ENCODE measurements at places on chromosomes 6 and 20. TPM values are rescaled to one million over a fixed set of nuclear protein-coding genes. Genes with fewer than 3 reads are reported as not detected.
A peak's percentile ranks its signal among the peaks of the same experiment; 100 is the strongest.

PLN gene
- total RNA-seq = 145 TPM

ERVFRD-1 gene
- 0.57 TPM for total RNA-seq

ARMC12 gene
- 0.55 TPM for total RNA-seq

TENT5A gene
- total RNA-seq = 30.4 TPM

VAPB gene
- total RNA-seq = 74.6 TPM

SLPI gene
- 132 TPM for total RNA-seq

FAM83D gene
- 3.4 TPM for total RNA-seq

RIMS1 gene
- not detected for total RNA-seq

NOTCH4 gene
- 4.0 TPM for total RNA-seq

STMND1 gene
- total RNA-seq = 0.47 TPM

- no peak for DNase-seq
These were observed 18.9 kb downstream of the MANBAL start for GRCh38 chr20:37308086-37309050.

DNA sequence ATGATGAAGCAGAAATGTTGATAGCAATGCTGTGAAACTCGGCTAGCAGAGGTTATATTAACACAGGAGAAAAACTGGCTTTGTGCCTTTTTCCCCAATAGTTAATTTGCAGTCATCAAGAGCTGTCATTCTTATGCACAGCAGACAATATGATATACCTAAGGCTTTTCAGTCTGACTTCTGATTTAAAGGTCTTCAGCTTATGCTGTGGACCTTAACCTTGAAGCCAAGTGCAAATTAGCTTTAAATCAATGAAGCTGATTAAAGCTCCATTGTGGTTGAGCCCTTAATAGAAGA, 171.6 kb upstream of the ID4 start:
- DNase-seq = no peak

DNA sequence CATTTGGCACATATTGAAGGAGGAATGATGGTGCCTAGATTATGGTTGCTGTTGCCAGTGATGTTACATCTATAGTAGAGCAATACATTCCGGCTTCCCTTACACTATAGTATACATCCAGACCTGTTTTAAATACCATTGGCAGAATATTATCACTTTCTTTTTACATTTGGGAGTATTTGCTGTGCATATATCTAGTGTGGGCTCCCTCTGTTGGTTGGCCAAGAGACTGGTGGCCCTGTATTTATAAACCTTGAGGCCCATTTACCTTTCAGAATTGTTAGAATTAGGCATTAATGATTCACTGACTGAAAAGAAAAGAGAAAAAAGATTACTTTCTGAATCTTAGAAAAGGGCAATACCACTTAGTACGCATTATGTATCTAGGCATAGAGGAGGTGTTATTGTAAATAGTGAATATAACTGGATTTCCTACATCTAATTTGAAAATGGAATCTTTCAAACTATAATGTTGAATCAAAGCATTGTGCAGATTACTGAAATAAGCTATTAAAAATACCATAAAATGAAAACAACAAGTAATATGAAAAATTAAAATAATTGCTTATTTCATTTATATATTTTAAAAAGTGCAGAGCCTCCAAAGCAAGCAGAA, 628.8 kb upstream of the MAN1A1 start:
- DNase-seq = peak; percentile 50

DNA sequence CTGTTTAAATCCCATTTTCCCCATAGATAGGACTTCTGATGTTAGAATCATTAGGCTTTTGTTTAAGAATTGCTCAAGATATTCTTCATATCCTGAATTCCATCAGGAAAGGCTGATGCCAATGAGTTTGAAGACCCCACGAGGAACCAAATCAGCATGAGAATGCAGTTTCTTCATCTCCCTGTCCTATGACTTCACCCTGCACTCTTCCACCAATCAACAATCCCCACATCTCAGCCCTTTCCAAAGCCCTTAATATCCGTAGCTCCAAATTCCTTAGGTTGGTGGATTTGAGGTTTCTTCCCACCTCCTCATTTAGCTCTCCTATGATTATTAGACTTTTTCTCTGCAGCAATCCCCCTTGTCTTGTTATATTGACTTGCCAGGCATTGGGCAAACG, 88.3 kb upstream of the PRND start:
- no peak for DNase-seq

- no peak for DNase-seq
These were observed 75.1 kb downstream of the EDN3 start for GRCh38 chr20:59375541-59375940.

- no peak for DNase-seq
These were observed 107.3 kb upstream of the OLIG3 start for GRCh38 chr6:137601471-137601870.

DNA sequence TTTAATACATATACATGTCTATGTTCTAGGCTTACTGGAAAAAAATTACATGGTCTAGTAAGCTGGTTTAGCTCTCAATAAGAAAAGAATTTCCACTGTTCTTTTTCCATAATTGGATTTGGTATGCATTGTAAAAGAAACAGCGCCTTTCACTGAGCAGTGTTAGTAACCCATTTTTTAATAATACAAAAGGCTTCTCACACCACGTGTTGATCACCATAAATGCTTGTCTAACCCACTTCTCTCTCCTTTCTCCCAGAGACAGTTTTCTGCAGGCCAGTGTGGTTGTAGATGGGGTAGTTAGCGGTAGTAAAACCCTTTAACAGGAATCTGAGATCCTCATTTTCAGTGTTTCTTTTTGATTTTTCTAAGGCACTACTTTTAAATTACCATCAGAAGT, 348.7 kb upstream of the MANEA start:
- no peak for DNase-seq

- peak; percentile 92 for DNase-seq
These were observed at the start of gene PERP for GRCh38 chr6:138107078-138107751. PERP (minus strand) TSS chr6:138107419; CDS start chr6:138107340, 79 bp downstream.

- DNase-seq = no peak
These were observed 40.4 kb downstream of the IRF4 start for GRCh38 chr6:431986-432385.

- peak; percentile 67 for DNase-seq
These were observed 54.8 kb downstream of the DACT2 start for GRCh38 chr6:168264593-168265335.

- DNase-seq = no peak
These were observed 12.0 kb downstream of the RTN4IP1 start for GRCh38 chr6:106617302-106617701.

GRCh38 chr6:75563032-75563431, 38.6 kb upstream of the SENP6 start:
- no peak for DNase-seq

DNA sequence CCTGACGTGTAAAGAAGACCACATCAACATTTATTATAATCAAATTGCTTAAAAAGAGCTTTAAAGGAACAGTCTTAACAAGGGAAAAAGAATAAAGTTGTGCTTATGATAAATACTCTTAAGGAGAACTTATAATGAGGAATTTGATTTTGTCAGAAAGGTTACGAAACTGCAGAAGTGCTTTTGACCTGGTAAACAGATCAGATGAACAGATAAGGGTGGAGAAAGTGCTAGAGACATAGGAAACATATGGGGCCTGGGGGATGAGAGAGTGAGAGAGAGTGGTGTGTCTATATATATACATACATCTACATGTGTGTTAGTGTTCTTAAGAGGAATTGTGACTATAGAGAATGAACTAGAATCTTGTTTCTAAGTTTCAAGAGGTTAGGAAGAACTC, 186.2 kb upstream of the GJE1 start:
- DNase-seq = no peak

GRCh38 chr20:63014710-63015109, 7.9 kb upstream of the BHLHE23 start:
- DNase-seq = no peak

DNA sequence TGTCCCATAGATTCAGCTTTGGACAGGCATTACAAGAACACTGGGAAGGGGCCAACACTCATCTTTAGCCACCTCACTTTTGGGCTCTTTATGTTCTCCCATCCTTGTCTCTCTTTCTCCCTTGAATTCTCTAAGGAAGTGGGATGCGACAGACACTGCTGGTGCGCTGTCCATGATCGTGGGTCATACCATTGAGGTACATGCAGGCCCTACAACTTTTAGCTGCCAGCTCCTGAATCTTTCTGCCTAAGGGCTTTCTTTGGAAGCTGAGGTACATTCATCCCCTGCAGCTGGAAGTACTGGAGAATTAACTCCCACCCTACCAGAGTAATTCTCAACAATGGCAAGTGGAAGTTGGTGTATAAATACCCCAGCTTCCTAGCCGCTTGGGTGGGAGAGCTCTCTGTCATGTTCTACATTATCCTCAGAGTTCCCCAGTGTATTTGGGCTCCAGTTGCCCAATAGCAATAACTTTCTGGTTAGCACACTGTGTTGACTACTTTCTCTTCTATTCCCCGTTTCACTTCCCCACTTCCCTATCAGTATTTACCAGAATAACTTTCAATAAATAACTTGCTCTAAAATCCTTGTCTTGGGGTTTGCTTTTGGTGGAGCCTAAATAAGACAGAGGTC, 309.4 kb upstream of the RNF24 start:
- DNase-seq = no peak

DNA sequence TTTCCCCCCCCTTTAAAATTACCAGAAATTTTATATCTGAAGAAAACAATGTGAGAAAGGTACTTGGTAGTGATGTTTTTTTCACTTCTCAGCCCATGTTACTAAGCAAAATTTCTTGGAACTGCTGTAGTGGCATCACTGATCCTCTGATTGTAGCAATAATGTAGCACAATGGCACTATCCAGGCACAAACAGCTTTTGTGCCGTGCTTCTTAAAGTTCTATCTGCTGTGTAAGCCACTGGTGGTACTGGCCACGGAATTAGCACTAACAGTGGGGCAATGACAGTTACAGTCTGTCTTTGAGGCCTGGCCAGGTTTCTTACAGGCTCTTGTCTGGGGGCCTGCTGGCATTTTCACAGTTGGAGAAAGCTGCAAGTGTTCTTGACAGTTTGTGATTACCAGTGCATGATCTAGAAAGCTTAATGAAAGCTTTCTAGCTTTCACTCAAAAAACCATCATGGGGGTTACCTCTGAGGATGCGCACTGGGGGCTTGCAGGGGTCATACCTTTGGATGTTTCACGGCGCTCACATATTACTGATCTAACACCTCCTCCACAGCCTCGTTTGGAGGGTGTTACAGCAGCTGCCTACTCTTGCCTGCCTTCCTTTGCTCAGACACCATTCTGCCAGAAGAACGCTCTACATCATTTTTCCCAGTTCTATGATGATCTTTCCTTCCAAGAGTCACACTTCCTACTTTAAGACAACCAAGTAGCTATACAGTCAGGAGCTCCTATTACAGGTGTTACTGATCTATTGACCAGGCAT, 58.4 kb upstream of the ARMH2 start:
- DNase-seq = no peak

- DNase-seq = peak; percentile 62
These were observed 68.9 kb upstream of the FAM184A start for GRCh38 chr6:119147101-119148053.

DNA sequence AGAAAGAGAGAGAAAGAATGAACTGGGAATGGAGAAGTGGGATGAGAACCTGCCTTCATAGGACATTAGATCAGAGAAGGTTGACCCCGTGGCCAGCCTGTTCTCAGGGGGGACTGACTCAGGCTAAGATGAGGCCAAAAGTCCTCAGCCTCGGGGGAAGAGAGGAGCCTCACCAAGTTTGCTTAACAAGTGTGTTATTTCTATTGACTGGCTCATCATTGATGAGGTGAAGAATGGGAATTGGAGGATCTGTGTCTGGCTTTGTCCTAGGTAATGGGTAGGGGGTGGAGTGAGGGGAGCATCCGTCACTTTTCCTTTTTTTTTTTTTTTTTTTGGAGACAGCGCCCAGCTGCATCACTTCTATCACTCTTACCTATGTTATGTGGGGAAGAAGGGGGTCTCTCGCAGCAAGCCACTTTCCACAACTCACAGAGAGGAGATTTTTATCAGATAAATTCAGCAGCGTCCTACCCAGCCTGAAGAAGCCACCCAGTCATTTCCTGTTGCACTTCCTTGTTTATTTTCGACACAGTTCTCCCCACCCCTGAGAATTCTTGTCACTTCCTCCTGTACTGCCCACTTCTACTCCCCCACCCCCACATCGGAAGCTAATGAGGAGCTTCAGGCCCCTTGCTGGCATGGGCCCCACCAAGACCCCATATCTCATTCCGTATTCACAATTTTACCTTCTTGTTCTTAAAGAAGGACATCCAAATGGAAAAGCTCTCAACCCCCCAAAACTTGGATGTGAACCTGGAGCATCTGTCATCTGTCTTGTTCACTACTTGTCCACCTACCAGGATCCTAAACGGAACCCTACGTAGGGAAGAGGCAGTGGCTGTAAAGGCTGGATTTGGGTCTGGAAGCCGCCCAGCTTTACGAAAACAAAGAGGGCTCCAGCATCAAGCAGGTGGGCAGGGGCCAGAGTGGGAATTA, 2.8 kb upstream of the RNASET2 start:
- DNase-seq = peak; percentile 46

All from mucosa of descending colon (tissue), 3 donors.